ENCODE measurements at places on chromosomes 13 and 19.

DNA sequence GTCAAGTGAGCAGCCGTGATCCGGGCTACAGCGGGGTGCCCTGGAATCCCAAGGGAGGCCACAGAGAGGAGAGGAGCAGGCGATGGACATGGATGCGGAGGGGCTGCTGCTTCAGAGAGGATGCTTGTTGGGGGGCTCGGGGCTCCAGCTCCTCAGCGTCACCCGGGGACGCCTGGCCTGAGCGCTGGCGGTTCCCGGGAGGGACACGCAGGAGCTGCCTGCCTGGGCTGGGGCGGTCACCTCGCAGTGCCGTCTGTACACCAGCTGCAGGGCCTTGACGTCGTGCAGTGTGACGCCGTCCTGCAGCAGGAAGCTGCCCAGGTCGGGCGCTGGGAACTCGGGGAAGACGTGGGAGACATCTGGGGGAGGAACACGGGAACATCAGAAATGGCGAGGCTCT, 29.9 kb upstream of the RANBP3 start:
- no peak for DNase-seq

DNA sequence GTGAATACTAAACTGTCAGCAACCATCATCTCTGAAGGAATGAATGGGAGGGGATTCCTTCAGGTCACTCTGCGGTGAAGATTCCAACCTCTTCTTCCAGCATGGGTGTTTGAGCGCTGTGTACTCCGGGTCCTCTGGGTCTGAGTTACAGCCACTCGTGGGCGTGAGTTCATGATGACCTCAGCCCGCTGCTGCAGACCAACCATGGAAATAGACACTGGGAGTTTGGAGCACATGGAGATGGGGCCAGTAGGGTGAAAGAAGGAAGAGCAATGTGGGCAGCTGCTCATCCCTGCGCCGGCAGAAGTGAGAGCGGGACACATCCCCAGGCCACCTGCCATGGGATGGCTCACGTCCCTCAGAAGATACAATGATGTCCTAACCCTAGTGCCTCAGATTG, 16.8 kb upstream of the RAB20 start:
- no peak for DNase-seq

GRCh38 chr19:57473646-57474045, 3.7 kb downstream of the ZNF772 start:
- DNase-seq = no peak

GRCh38 chr13:112417079-112417478, 40.9 kb downstream of the SPACA7 start:
- DNase-seq = no peak

GRCh38 chr13:45332831-45333219, 8.2 kb downstream of the TPT1 start:
- DNase-seq = no peak

DNA sequence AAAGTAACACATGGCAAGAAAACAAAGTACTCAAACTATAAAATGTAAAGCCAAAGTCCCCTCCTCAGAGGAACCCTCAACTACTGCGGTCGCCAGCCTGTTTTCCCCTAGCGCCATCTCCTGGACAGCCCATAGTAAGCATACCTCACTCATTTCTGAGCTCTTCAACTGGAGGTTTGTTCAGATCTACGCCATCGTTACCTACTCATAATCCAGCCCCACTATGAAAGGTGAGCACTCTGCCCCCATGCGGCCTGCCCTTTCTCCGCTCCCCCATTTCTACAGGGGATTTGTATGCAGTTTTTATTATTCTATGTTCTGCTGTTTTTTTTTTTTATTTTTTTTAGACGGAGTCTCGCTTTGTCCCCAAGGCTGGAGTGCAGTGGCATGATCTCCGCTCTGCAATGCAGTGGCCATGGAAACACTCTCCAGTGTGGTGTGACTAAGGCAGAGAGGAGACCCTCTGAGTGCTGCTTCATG, 26.2 kb downstream of the OPA3 start:
- DNase-seq = peak; percentile 53
